ENCODE measurements at places on chromosomes 1 and 21.

DNA sequence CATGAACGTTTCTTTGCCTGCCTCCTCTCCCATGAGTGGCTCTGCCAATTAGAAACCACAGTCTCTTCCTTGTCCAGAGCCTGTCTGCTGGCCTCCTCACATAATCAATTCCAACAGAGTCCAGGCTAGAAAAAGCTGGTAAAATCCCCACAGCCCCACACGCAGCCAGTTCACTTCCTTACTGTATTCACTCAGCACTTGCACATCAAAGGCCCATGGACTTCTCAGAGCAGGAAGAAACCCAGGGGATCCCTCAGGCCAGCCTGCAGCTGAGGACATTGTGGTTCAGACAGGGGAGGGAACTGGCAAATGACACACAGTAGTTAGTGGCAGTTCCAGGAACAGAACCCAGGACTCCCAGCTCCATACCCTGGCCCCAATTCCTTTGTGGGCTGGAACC lies 171.6 kb upstream of the EDN2 start:
- DNase-seq: no peak

DNA sequence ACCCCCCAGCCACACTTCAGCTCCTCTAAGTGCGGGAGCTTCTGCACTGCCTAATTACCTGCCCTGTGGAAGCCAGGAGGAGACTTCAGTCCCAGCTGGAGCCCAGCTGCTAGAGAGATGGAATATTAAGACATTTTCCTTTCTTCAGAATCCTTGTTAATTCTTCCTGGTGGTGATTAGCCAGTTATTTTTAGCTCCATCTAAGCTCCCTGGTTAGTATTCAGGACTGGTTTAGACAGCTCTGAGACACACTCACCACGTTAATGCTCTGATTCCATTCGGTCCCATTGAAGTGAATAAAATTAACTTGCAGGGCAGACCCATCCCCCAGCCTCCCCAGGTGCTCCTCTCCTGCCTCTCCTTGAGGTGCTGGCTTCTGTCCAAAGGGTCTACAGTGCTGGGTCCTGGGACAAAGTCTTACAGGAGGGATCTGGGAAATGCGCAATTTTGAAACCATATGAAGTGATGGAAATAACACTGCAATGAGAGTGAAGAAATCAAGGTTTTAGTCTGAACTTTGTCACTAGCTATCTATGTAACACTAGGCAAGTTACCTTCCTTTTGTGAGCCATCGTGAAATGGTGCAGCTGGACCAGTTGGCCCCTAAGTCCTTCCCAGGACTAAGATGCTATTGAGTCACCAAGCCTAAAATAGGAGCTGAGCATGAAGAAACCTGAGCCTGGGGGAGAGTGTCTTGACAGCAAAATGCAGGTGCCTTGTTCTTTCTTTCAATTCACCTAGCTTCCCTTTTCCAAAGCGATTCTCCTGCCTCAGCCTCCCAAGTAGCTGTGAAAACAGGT lies 117.4 kb upstream of the ATP1A1 start:
- no peak for DNase-seq

GRCh38 chr1:59350521-59350920 lies 53.6 kb downstream of the FGGY start:
- DNase-seq: no peak

DNA sequence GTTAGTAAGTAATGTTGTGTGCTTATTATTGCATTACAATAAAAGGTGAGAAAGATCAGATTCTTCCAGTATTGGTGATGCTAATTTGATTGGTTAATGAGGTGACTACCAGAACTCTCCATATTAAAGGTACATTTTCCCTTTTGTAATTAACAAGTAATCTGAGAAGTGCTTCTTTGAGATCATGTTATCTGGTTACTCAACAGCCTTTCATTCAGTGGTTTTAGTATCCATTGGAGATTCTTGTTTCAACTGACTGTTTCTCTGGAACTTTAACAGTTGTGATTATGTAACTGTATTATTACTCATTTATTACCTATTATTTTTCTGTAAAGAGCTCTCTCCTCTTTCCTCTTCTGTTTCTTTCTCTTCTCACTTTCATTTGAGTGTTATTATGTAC lies 86.7 kb downstream of the PEX14 start:
- no peak for DNase-seq

- no peak for DNase-seq
These were observed 220.4 kb downstream of the RHOU start for GRCh38 chr1:228955691-228956090.

GRCh38 chr1:12028957-12029511 lies 9.7 kb downstream of the MIIP start:
- DNase-seq: no peak

DNA sequence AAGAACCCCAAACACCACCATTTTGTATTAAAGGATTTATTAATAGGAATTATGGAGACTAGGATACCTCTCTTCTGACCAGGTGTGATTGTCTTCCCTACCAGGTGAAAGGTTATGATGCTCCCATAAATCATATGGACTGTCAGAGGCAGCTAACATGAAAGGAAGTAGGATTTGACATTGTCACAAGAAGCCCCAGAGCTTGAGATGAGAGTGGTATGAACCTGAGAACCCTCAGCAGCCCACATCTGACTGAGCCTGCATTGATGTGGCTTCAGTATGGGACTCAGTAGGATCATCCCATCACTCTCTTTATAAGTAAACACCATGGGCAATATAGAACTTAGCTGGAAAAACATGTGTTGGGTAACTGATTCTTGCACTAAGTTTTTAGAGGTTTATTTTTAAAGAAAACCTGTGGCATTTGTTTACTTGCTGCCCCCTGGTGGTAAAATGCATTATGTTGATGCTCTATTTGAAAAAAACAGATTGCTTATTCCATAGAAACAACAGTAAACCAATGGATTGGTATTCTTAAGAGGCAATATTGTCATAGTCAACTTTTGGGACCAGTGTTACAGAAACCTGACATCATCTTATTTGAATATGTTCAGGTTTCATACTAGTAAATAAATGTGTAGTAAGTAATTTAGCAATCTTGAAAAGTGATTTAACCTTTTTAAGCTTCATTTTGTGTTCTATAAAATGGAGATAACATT lies 16.6 kb upstream of the CACYBP start:
- DNase-seq: peak; percentile 8

- DNase-seq: no peak
These were observed 203.0 kb downstream of the PLPP3 start for GRCh38 chr1:56376188-56376984.

GRCh38 chr1:245751726-245752470 lies 597.1 kb downstream of the KIF26B start:
- no peak for DNase-seq

- no peak for DNase-seq
These were observed 4.8 kb upstream of the PTTG1IP start for GRCh38 chr21:44878053-44878982.

- no peak for DNase-seq
These were observed 21.2 kb upstream of the LRRC8C start for GRCh38 chr1:89611721-89612120.

DNA sequence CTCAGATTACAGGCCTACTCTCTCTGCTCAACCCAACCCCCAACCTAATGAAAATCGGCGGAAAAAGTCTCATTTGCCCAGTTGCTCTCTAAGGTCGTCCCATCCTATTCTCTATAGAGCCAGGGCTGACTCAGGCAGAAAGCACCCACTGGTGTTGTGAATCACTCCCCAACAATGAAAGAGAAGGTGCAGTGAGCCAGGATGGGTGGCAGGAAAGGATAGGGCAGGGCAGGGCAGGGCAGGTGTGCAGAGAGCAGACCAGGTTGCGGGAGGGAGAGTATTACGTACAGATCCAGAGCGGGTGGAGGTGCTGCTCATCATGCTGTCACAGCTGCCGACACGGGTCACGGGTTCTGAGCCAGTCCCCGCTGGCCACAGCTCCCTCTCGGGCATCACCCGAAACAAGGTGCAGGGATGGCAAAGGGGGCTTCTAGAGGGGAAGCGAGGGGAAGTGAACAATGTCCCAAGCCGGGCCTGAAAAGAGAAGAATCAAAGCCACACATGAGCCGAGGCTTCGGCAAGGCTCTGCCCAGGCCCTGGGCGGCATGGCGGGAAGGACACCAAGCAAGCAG lies 5.3 kb downstream of the C1orf116 start:
- no peak for DNase-seq

DNA sequence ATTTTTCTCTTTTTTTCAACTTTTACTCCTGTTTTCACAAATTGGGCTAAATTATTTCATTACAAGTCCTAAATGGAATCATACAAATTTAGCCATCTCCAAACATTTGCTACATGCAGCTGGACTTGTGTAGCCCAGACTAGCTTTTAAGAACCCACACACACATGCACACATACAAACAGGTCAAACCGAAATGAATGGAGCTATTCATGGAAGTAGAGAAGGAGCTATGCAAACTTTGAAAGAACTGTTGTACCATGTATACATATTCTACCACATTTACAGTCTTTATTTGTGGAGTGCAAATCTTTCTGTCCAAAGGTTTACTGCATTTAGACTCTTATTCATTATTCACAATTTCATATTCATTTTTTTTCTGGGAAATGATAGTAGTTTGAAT lies 189.1 kb upstream of the RNPC3 start:
- DNase-seq: no peak

GRCh38 chr1:10415211-10415930 lies 14.9 kb upstream of the CENPS start:
- no peak for DNase-seq

DNA sequence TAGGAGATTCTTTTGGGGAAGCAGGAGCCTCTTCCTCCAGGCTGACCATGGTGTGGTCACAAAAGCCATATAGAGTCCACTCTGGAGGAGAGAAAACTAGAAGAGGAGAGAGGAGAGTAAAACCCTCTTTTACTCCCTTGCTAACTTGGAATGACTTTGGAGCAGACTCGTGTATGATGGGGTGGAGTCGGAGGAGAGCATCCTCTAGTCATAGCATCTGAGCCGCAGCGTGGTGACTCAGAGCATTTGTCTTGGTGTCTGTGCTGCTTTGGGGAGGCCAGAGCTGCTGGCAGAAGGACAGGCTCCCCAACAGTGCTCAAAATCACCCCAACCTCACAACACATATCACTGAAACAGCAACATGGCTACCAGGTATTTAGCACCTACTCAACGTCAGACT lies 11.1 kb downstream of the HTR6 start:
- no peak for DNase-seq

GRCh38 chr1:932776-933602 lies 9.3 kb downstream of the SAMD11 start:
- DNase-seq: no peak

DNA sequence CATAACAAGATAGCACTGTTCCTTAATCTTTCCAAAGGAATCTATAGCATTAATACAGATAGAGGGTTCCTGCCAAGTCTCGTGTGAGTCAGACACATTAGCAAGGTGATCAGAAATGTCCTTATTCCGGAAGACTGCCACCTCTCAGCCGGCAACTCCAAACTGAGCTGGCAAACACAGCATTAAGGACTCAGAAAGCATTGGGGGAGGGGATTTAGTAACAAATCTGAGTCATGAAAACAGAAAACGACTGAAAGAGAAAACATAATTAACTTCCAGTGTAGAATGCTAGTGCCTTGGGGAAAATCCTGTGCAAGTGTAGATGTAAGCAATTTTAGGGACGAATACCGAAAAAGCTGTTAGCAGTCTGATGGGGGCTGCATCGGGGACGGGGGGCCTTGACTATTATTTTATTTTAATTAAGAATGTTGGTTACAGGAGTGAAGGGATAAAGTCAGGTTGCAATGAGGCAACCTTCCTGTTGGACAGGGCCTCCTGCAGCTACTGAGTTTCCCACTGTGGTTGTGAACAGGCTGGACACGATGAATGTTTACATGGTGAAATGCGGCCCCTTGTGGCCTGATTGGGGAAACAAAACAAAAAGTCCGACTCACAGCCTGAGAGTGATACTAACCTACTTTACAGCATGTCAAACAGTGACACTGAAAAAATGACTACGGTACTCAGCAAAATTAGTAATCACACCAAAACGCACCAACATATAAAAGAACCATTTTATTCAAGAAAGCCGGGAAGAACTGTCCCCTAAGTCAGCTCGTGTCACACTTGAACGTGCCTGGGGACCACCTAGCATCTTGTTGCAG lies 20.7 kb downstream of the MIS18A start:
- no peak for DNase-seq

GRCh38 chr1:27098431-27099134 lies 56.3 kb downstream of the SLC9A1 start:
- no peak for DNase-seq

DNA sequence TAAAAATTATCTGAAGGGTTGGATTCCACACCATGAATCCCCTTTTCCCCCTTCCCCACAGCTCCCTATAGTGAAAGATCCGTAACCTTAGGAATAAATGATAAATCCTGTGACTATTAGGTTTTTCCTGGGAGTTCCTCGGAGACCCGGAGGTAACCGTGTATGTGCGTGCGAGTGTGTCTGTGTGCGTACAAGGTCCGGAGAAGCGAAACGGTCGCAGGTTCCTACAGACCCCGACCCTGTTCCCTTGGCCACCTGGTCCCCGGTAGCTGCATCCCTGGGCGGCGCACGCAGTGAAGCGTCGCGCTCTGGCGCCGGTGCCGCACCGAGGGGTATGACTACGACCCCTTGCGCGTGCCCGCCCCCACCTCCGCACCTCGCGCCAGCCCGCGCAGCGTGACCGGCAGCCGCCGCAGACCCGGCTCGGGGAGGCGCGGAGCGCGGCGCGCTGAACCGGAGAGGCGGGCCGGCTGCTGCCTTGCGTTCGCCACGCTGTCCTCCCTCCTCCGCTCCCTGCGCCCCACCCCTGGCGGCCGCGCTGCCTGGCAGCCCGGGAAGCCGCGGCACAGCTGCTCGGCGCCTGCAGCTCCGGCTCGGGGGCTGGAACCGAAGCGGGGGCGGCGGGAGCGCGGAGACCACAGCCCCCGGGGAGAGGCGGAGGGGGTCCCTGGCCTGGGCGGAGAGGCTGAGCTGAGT lies at the start of gene AK5:
Gene AK5 (plus strand): TSS at position 529 of the 696 bp plus-strand sequence. CDS start 295 bp downstream, outside the sequence.
- DNase-seq: peak; percentile 21

- no peak for DNase-seq
These were observed 3.4 kb upstream of the CHD5 start for GRCh38 chr1:6183520-6183989.

DNA sequence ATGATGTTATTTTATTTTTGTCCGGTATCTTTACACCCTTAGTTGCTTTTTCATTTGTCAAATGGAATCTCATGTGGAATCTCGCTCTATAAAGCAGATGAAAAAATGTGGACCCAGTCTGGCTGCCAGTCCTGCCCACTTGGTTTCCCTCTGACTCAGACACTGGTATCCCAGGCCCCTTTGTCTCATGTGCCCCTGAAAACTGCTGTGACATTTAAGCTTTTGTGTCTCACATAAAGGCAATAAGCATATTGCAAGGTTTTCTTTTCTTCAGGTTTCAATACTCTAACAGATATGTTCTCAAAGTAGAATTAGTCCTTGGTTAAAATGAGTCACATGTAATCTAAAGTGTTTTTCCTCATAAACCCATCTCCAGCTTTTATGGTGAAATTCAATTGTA lies 183.3 kb downstream of the ST6GALNAC3 start:
- no peak for DNase-seq

Measured in activated CD4-positive, CD25-positive, alpha-beta regulatory T cell (primary cell).